ENCODE measurements at places on chromosomes 11 and 22. TPM values are rescaled to one million over a fixed set of nuclear protein-coding genes. Genes with fewer than 3 reads are reported as not detected.

DNA sequence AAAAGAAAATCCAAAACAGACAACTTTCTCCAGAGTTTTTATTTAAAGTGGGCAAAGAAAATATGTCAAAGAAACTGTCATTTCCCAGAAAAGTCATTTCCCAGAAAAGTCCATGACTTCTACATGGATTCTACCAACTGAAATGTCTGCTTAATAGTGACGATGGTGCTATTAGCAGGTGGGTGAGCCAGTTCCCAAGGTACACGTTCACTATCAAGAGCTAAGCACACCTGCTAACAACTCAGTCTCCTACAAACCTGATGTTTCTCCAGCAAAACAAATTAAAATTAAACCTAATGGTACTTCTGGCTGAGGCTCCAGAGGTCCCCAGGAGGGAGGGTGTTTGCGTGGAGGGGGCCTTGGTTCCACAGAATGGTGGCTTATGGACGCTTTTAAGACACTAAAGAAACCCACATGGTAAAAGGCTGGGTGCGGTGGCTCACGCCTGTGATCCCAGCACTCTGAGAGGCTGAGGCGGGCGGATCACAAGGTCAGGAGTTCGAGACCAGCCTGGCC lies 26.8 kb downstream of the POU2AF1 start:
- no peaks in the 10 kb centered on the region for H3K4me1 ChIP-seq
- H3K27me3 ChIP-seq = no peaks in the 10 kb centered on the region
- no peaks in the 10 kb centered on the region for H3K36me3 ChIP-seq
- H3K27ac ChIP-seq = no peak overlapping the region
- no peak for DNase-seq
- H3K4me3 ChIP-seq = no peak overlapping the region

- no peaks in the 10 kb centered on the region for H3K36me3 ChIP-seq
- no peaks in the 10 kb centered on the region for H3K27me3 ChIP-seq
- no peak overlapping the region for H3K27ac ChIP-seq
Observed at GRCh38 chr22:27934069-27934468, 15.0 kb upstream of the PITPNB start.

DNA sequence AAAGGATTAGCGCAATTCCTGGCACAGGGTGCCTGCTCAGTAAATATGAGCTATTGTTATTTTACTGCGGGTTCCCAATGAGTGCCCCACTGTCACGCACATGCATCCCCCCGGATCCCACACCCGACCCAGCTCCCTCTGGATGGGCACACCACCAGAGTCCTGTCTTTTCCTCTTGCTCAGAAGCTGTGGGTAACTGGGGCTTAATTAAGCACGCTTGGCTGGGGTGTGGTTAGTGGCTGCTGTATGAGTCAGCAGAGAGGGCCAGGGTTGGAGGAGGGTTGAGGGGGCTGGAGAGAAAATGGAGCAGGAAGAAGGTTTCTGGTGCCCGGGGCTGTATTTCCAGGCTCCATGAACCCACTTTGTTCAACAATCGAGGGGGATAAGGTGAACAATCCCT lies 30.3 kb upstream of the NECTIN1 start:
- no peak overlapping the region for H3K4me3 ChIP-seq
- H3K27ac ChIP-seq = no peak overlapping the region
- no peaks in the 10 kb centered on the region for H3K36me3 ChIP-seq
- peaks cover 2% of the 10 kb centered on the region for H3K4me1 ChIP-seq
- peaks cover 4% of the 10 kb centered on the region for H3K27me3 ChIP-seq
- DNase-seq = peak; percentile 43

GRCh38 chr11:111736181-111736590 lies 30.0 kb downstream of the PPP2R1B start:
- peaks cover 55% of the 10 kb centered on the region for H3K4me1 ChIP-seq
- H3K36me3 ChIP-seq = peaks cover 7% of the 10 kb centered on the region
- no peaks in the 10 kb centered on the region for H3K27me3 ChIP-seq
- H3K27ac ChIP-seq = peak overlapping the region; percentile 100

DNA sequence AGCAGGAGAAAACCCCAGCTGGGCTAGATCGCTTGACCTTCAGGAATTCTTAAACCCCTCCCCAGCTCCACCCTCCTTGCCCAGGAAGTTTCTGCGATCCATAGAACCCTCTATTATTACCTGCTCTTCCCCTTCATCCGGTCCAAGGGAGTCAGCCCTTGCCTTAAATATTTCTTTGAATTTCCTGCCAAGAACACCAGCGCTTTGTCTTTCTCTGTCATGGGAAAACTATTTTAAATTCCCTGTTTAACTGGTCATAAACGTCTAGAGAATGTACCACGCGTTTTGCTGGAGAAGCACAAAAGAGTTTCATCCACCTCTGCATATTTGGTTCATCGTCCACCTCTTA lies 496 bp upstream of the TRAF6 start:
- H3K4me3 ChIP-seq = peak overlapping the region; percentile 79
- DNase-seq = peak; percentile 77
- peaks cover 2% of the 10 kb centered on the region for H3K4me1 ChIP-seq

- H3K4me1 ChIP-seq = no peaks in the 10 kb centered on the region
- H3K27ac ChIP-seq = no peak overlapping the region
- H3K4me3 ChIP-seq = no peak overlapping the region
- no peaks in the 10 kb centered on the region for H3K36me3 ChIP-seq
- peaks cover 8% of the 10 kb centered on the region for H3K27me3 ChIP-seq
Observed at GRCh38 chr11:119501777-119502405, 78.9 kb upstream of the THY1 start.

DNA sequence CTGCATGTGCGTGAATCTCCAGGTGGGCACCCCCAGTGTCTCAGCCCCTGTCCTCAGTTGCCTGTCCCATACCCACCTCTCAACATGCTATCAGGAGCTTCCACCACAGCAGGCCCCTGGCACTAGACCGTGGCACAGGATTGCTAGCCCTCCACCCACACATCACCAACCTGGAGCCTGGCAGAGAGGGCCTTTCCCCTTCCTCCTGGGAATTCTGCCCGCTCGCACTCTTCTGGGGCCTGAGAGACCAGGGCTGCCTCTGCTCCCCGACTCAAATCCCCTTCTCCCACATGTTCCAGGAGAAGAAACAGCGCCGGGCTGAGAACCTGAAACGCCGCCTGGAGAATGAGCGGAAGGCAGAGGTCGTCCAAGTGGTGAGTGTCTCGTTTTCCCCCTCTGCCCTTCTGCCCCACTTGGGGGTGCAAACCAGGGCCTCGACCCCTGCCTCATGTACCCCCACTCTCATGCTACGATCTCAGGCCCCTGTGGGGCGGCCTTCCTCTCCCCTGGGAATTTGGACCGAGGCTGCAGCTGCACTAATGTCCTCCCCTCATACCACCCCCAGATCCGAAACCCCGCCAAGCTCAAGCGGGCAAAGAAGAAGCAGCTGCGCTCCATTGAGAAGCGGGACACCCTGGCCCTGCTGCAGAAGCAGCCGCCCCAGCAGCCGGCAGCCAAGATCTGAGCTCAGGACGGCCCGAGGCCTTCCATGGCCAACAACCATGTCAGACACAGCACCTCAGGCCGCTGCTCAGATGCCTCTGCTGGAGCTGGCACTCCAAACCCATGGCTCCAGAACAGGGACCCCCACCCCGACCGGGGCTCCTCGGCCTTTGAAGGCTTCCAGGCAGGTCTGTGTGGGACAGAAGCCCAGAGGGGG lies 5.9 kb downstream of the PTGDR2 start:
- no peak overlapping the region for H3K27ac ChIP-seq
- peaks cover 14% of the 10 kb centered on the region for H3K36me3 ChIP-seq
- no peak overlapping the region for H3K4me3 ChIP-seq
- DNase-seq = no peak

- DNase-seq = peak; percentile 51
- peaks cover 30% of the 10 kb centered on the region for H3K4me1 ChIP-seq
- no peak overlapping the region for H3K4me3 ChIP-seq
- H3K27ac ChIP-seq = peak overlapping the region; percentile 65
Observed at GRCh38 chr11:35540526-35540925, 15.1 kb upstream of the PAMR1 start.

DNA sequence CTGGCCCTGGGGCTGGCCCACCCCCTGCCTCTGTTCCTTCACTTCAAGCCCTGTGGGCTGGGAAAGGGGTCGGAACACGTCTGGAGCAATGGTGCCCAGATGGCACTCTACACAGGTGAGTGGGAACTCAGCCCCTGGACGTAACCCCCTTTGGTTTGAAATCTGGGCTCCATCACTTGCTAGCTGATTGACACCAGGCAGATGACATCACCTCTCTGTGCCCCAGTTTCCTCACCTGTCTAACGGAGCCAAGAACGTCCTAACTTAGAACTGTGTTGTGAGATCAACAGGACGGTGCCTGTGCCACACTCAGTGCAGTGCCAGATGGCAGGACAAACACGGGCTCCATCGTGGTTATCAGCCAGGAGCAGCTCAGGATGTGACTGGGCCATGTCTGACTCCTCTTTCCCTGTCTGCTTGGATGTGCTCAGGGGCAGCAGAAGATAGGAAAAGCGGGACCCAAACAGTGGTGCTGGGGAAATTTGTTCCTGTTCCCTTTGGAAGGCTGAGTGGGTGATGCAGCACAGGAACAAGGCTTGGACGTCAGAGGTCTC lies 24.4 kb downstream of the NPTXR start:
- H3K4me3 ChIP-seq = no peak overlapping the region
- H3K27me3 ChIP-seq = peaks cover 12% of the 10 kb centered on the region
- H3K4me1 ChIP-seq = no peaks in the 10 kb centered on the region

- no peak for DNase-seq
- H3K36me3 ChIP-seq = no peaks in the 10 kb centered on the region
- no peak overlapping the region for H3K4me3 ChIP-seq
- H3K27me3 ChIP-seq = no peaks in the 10 kb centered on the region
Observed at GRCh38 chr22:30427871-30428270, 2.3 kb downstream of the MTFP1 start.

GRCh38 chr11:11963067-11963466 lies 45.4 kb downstream of the DKK3 start:
- H3K4me1 ChIP-seq = no peaks in the 10 kb centered on the region
- peaks cover 34% of the 10 kb centered on the region for H3K36me3 ChIP-seq
- no peak overlapping the region for H3K4me3 ChIP-seq
- no peak for DNase-seq
- no peaks in the 10 kb centered on the region for H3K27me3 ChIP-seq

GRCh38 chr11:35852056-35852455 lies 91.8 kb upstream of the LDLRAD3 start:
- peaks cover 22% of the 10 kb centered on the region for H3K27me3 ChIP-seq
- H3K4me3 ChIP-seq = no peak overlapping the region
- H3K27ac ChIP-seq = no peak overlapping the region

DNA sequence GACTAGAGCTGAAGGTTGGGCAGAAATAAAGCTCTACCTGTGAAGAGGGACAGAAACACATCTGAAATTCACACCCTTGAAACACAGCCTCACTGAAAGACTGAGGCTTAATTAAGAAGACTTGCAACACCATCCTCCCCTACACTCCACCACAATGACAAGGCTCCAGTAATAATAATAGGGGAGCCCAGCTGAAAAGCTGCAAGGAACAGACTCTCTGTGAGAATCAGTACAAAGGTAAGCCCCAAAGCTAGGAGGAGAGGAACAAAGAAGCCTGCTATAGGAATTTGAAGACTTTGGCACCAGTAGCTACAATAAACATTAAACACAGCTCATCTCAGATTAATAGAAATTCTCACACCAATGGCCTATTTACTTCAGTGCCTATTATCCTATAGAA lies 176.9 kb downstream of the FAT3 start:
- H3K4me3 ChIP-seq = no peak overlapping the region
- no peaks in the 10 kb centered on the region for H3K36me3 ChIP-seq
- H3K4me1 ChIP-seq = peaks cover 2% of the 10 kb centered on the region
- H3K27me3 ChIP-seq = no peaks in the 10 kb centered on the region
- no peak for DNase-seq

DNA sequence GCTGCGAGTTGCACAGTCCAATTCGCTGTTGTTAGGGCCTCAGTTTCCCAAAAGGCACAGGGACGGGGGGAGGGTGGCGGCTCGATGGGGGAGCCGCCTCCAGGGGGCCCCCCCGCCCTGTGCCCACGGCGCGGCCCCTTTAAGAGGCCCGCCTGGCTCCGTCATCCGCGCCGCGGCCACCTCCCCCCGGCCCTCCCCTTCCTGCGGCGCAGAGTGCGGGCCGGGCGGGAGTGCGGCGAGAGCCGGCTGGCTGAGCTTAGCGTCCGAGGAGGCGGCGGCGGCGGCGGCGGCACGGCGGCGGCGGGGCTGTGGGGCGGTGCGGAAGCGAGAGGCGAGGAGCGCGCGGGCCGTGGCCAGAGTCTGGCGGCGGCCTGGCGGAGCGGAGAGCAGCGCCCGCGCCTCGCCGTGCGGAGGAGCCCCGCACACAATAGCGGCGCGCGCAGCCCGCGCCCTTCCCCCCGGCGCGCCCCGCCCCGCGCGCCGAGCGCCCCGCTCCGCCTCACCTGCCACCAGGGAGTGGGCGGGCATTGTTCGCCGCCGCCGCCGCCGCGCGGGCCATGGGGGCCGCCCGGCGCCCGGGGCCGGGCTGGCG lies at the start of gene BCR:
Gene BCR, plus strand, starts transcription at position 209 of the 592 bp plus-strand sequence. CDS start 452 bp downstream, outside the sequence.
- H3K4me1 ChIP-seq = peaks cover 9% of the 10 kb centered on the region
- DNase-seq = peak; percentile 57
- H3K36me3 ChIP-seq = no peaks in the 10 kb centered on the region
- peak within 1 kb of the TSS; percentile 11 for H3K27ac ChIP-seq

DNA sequence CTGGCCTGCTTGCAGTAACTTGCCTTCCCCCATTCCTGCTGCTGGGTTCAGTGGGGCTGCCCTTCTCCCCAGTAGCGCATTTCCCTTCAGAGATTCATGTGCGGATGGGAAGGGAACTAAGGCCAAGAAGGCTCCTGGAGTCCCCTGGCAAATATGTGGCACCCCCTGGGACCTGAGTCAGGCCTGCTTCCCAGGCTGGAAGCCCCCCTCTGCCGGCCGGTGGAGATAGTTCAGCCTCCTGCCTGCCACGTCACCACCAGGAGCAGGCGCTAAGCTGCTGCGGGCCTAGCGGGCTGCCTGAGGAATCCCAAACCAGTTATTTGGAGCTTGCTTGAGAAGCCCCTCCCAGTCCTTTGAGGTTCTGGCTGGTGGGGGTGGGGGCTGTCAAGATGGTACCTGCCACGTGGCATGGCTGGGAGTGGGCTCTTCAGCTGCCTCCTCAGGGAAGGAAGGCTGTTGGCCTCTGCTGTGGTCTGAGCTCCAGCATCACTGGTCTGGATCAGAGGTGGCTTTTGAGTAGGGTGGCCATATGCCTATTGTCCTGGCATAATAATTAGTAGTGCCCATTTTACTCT lies 2.0 kb downstream of the SERPINH1 start:
- DNase-seq = peak; percentile 91
- no peaks in the 10 kb centered on the region for H3K27me3 ChIP-seq
- H3K4me1 ChIP-seq = peaks cover 40% of the 10 kb centered on the region
- H3K27ac ChIP-seq = peak overlapping the region; percentile 91
- H3K36me3 ChIP-seq = peaks cover 34% of the 10 kb centered on the region

DNA sequence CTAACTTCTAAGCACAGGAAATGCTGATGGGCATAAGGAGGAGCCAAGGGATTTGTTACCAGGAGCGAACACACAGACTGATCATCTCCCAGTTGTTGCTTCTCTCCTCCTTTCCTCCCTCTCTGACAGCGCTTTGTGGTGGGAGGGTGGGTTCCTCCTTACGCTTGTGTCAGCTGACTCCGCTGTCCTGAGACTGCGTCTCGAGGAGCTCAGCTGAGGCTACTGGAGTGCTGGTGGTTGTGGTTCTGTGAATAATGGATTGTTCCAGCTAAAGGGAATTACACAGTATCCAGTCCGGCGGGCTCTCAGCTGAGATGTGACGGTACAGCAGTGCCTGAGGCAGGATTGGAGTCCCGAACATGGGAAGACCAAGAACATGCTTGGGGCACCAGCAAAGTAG lies 113.4 kb downstream of the CTNND1 start:
- DNase-seq = no peak
- H3K36me3 ChIP-seq = no peaks in the 10 kb centered on the region
- no peak overlapping the region for H3K4me3 ChIP-seq
- H3K27me3 ChIP-seq = no peaks in the 10 kb centered on the region
- no peak overlapping the region for H3K27ac ChIP-seq

P2RY2 gene
- under 0.01 TPM for total RNA-seq

MS4A6E gene
- total RNA-seq = not detected

MGAT3 gene
- not detected for total RNA-seq

SERHL2 gene
- total RNA-seq = 3.3 TPM

SERPIND1 gene
- not detected for total RNA-seq

MAFF gene
- total RNA-seq = 20.5 TPM

C11orf42 gene
- total RNA-seq = not detected

ACER3 gene
- total RNA-seq = 5.6 TPM

Measured in fibroblast of lung (primary cell).